Osteoblast (primary cell): ENCODE measurements at places on chromosomes 7 and 10. TPM values are rescaled to one million over a fixed set of nuclear protein-coding genes. Genes with fewer than 3 reads are reported as not detected.
A peak's percentile ranks its signal among the peaks of the same experiment; 100 is the strongest.

The PRSS58 gene
- total RNA-seq, result not detected in 2 replicates

The MYOZ1 gene
- not detected in 2 replicates for total RNA-seq

DNA sequence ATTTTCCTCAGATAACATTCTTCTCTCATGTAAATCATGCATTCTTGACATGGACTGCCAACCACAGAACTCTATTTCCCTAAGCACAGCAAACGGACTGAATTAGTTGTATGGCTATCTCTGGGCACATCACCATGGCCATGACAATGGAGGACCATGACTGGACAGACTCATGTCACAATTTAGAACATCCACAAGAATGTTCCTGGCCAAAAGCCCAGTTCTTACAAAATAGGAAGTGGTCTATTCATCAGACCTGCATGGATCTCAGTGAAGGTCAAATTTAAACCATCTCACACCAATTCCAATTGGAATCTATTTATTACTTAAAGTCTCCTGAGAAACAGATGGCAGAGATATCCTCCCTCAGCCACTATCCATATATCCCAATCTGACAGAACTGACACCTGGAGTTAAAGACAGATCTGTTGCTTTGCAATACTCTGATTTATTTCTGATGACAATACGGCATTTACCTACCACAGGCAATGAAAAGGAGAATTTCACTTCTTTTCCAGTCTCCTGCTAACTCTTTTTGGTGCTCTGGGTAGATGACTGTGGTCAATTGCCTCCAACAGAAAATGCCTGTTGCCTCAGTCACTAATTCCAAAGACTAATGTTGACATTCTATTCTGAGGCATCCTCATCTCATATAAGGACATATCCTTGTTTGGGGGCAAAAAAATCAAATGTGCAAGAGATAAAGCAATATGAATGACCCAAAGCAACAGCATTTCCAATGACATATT, 254.8 kb downstream of the HTR7 start:
- no peak for DNase-seq

DNA sequence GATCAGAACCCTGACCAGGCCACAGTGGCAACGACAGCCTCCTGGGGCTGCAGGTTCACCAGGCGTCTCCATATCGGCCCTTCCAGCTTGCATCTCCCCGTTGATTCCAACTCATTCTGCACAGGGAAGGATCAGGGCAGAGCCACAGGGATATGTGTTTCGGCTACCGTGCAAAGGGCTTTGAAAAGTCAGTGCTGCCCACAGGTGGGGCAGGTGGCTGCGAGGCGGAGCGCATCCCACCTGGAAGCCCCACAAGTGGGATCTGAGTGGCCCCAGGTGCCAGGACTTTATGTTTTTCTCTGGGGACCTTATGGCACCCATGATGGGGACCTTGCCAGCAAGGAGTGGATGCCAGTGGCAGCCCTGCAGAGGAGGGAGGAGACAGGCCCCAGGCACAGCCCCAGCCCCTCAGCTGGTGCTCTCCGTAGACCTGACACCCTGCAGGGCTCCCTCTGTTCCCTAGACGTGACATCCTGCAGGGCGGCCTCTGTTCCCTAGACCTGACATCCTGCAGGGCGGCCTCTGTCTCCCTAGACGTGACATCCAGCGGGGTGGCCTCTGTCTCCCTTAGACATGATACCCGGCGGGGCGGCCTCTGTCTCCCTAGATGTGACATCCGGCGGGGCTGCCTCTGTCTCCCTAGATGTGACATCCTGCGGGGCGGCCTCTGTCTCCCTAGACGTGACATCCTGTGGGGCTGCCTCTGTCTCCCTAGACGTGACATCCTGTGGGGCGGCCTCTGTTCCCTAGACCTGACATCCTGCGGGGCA, 189.4 kb downstream of the ELFN1 start:
- DNase-seq, result peak; percentile 74

DNA sequence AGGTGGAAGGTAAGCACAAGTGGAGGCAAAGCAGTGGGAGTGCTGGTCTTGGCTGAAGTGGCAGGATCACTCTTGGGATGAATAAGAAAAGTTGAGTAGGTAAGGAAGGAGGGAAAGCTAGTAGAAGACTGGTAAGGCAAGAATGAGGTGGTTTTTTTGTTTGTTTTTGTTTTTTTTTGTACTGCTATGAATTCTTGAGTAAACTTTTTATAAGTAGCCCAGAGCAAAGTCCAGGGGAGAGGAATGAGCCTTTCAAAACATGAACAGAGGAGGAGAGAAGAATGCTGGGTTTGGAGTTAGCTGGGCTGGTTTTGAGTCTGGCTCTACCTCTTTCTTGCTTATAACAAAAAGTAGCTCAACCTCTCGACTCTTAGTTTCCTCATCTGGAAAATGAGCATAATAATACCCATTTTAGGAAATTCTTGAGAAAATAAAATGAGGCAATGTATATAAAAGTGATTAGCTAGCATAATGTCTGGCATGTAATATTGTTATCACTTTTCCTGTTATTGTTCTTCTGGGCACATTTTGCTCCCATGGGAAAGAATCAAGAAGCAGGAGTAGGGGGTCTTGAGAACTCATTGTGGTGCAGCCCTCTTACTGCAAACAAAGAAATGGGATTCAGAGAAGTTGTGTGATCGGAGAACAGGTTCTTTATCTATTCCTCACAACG, 24.1 kb upstream of the LRRC17 start:
- DNase-seq, result no peak
